CD8-positive, alpha-beta memory T cell (primary cell): ENCODE measurements at places on chromosomes 2 and 18. TPM values are rescaled to one million over a fixed set of nuclear protein-coding genes. Genes with fewer than 3 reads are reported as not detected.
A peak's percentile ranks its signal among the peaks of the same experiment; 100 is the strongest.

DNA sequence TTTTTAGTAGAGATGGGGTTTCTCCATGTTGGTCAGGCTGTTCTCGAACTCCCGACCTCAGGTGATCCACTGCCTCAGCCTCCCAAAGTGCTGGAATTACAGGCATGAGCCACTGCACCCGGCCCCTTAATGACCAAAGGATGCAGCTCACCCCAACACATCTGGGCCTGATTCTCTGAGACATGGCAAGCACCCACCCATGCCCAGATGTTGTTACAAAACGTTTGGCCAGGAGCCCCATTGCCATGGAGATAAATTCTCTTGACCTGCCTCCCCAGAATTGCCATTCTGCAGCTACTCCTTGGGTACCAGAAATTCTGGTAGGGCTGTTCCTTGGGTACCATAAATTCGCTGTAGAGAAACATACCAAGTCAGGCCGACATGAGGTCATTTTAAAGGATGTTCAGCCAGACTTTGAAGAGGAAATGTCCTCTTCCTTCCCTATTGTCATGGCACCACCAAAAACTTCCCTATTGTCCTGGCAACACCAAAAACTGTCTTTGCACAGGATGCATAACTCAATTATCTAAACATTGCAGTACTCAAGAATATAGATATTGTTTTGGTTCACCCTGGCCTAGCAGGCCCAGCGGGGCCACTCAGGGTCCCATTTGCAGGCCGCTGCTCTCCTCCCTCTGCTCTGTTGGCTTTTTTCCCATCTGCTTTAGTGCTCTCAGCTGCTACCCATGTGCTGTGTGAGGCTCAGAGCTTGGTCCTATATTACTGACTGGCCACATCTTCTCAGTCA lies 160.9 kb upstream of the TTC39C start:
- DNase-seq: no peak

BMP10 gene
- total RNA-seq: not detected

GRCh38 chr2:109339519-109339966 lies 210.5 kb downstream of the SH3RF3 start:
- no peak for DNase-seq

IL36RN gene
- not detected for total RNA-seq

GRCh38 chr18:46488471-46489213 lies 168.4 kb downstream of the LOXHD1 start:
- DNase-seq: no peak

DNA sequence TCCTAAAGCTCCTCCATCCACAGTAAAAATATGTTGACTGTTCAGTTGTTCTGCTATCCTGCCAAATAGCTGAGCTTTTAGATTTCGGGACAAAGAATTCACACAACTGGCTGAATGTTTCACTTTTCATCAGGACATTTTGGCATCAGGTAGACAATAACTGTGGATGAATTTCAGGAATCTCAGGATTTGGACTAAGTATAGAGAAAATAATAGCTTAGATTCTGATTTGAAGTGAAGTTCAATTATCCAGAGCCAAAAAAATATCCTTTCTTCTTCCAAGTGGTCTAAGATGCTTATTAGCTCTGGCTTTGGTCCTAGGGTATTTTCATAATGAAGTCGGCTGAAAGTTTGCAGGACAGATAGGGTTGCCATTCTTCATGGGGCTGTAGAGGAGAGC lies 16.1 kb downstream of the KCNE4 start:
- no peak for DNase-seq

RHOB gene
- total RNA-seq: 27.4 TPM

KIF3C gene
- total RNA-seq: 4.9 TPM

DNA sequence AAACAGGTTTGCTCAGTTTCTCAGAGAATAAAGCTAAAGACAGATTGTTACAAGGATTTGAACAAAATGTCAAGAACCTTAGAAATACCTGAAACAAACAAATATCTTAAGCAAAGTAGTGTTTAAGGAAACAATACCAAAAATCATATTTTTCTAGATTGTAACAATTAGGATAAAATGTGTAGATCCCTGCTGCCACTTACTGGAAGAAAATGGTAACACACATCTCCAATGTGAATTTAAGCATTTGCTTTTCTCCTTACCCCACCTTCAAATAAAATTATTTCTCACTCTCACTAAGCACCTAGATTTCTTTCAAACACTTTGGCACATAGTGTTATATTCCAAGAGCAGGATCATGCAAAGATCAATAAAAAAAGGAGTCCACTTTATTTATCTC lies 34.9 kb downstream of the SUCLG1 start:
- no peak for DNase-seq

DNA sequence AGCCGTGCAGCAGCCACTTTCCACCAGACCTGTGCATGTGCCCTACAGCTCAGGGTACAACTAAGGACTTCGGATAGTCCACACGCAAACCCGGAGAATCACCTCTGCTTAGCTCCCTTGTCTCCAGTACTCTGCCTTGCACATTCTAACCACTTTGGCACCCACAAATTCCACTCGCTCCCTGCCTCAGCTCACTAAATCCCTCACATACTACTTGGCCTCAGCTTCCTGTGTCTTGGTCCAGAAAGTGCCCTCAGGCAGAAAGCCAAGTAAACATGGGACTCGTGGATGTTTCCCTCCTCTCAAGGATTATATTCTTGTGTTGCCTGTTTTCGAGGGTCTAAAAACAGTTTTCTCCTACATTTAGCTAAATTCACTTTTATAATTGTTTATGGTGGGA lies 157.8 kb upstream of the DAPL1 start:
- no peak for DNase-seq

- DNase-seq: no peak
Observed at GRCh38 chr18:59024829-59025228, 114.9 kb upstream of the SEC11C start.

DNA sequence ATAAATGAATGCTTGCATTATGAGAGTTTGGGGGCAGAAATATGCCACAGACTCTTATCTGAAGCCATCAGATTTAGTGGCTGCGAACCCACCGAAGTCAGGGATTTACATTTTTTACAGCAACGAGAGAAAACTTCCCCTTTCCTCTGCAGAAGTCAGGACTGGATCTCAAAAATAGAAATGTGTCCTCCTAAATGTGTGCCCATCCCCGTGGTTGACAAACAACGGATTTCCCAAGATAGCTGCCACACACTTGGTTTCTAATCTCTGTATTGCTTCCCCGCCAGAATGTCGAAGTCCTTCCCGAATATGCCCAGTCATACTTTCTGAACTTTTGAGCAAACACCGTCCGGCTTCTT lies 879 bp upstream of the ADAM23 start:
- DNase-seq: no peak

CD8B2 gene
- total RNA-seq: 3.6 TPM

GRCh38 chr2:7358865-7359447 lies 441.7 kb downstream of the RNF144A start:
- no peak for DNase-seq

REEP1 gene
- total RNA-seq: 0.28 TPM

GRCh38 chr2:45849491-45850283 lies 198.2 kb downstream of the PRKCE start:
- DNase-seq: no peak

DNA sequence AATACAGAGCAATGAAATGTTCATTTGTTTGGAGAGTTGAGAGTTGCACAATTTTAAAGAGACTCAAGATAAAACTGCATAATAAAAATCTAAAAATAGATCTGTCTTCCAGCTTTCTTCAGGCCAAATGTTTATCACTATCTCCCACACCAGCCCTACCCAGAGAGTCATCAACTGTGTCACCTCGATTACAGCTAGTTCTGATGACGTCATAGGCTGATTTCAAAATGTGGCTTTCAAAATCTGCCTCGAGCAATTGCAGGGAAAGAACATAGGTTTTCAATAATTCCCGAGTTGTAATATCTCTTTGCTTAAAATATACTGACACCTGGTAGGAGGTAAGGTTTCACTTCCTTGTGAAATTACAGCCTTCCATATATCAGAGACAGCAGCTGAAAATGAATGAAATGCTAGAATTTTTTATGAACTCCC lies 677.6 kb upstream of the ID2 start:
- no peak for DNase-seq

CD302 gene
- total RNA-seq: 0.75 TPM

DNA sequence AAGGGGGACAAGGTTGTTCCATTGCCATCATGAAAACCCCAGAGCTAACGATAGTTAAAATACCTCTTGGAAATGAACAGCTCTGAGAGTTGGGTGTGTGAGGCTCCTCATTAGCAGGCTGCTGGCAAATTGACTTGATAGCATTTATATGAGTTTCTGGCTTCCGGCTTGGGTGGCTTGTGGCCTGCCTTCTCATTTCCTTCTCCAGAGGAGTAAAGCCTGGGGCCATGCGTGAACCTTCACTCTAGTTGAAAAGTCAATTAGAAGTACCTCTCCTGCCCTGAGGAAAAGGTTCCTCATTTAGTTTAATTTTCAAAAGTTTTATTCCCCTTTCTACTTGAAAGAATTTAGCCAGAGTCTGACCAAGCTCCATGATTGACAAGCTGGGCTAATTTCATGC lies 67.1 kb downstream of the MGAT5 start:
- peak; percentile 55 for DNase-seq

DHRS9 gene
- 0.20 TPM for total RNA-seq

- DNase-seq: no peak
Observed at GRCh38 chr2:159518321-159519005, 97.9 kb downstream of the BAZ2B start.

DNA sequence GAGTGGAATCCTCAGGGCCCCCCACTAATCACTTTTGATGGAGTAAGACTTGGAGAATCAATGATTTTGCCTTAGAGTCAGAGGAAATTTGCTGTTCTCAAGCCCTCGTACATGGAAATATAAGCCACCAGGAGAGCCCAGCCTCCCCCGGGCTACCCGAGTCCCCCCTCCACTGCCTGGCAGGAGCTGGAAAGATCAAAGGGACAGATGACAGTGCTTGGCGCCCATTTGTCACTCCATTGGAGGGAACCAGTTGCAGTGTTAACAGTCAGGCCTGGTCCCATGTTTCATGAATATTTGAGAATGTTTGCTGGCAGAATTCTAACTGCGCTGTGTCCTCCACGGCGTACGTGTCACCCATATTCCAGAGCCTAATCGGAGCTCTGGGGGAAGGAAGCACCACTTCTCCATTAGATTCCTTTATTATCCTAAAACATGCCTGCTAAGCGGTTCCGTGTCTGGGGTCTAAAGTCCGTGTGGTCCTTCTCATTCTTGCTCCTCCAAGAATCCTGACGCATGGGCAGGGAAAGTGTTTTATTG lies 202.4 kb downstream of the KLHL29 start:
- DNase-seq: no peak

- DNase-seq: no peak
Observed at GRCh38 chr18:62878305-62878704, 163.0 kb downstream of the PHLPP1 start.

GRCh38 chr2:157296958-157297357 lies 28.7 kb downstream of the ERMN start:
- no peak for DNase-seq

HAAO gene
- 0.27 TPM for total RNA-seq

- no peak for DNase-seq
Observed at GRCh38 chr2:7377916-7378569, 460.8 kb downstream of the RNF144A start.

- DNase-seq: no peak
Observed at GRCh38 chr18:5431836-5432575, 111.8 kb downstream of the EPB41L3 start.

KCNJ3 gene
- total RNA-seq: not detected

DNA sequence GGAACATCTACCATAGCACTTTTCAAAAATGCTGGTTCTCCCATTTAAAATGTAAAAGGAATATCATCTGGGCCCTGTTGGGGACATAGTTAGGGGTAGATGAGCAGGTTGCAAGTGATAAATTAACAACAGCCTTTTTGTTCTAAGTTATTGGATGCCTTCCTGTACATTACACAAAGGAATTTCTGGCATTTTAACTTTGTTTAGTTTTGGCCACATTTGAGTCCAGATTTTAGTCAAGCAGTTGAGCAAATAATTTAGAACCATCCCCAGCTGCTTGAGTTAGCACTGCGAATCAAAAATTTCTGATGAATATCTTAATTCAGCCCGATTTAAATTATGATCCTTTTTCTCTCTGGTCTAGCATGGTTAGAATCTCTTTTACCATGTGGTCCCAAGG lies 124.4 kb downstream of the TTC27 start:
- no peak for DNase-seq

LAMA3 gene
- not detected for total RNA-seq

GRCh38 chr2:42967959-42968674 lies 175.7 kb upstream of the HAAO start:
- DNase-seq: no peak

HOXD1 gene
- total RNA-seq: not detected

DNA sequence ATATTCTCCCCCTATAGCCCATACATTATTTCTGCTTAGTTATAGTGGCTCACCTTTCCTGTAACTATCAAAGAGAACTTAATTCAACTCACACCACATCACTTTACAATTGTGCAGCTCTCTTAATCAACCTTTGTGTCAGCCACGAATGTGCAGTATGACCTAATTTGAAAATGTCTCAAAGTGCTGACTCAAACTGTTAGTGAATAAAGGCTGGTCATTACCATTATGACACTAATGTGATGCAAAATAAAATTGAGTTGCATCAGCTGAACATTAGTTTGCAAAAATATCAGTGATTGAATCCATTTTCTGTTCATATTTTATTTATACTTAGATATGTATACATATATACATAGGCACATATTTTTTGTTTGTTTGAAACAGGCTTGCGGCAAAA lies 251.8 kb downstream of the MEIS1 start:
- no peak for DNase-seq

FBLN7 gene
- 2.1 TPM for total RNA-seq

IMPA2 gene
- 13.3 TPM for total RNA-seq

DNA sequence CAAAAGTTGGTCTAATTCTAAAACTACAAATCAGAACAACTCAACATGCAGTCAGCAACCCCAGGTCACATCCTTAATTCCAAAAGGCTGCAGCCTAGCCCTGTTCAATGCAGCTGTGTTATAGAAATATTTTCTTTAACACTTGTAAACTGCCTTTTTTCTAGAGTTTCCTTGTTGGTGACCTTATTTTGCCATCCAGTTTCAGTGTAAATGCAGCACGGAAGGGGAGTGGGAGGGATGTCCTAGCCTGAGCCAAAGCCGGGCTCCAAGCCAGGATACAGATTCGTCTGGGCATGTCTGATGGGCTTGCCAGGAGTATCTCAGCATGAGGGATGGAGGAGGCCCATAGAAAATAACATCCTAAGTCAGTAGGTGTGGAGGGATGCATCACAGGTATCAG lies 17.7 kb upstream of the SP3 start:
- DNase-seq: no peak

DNA sequence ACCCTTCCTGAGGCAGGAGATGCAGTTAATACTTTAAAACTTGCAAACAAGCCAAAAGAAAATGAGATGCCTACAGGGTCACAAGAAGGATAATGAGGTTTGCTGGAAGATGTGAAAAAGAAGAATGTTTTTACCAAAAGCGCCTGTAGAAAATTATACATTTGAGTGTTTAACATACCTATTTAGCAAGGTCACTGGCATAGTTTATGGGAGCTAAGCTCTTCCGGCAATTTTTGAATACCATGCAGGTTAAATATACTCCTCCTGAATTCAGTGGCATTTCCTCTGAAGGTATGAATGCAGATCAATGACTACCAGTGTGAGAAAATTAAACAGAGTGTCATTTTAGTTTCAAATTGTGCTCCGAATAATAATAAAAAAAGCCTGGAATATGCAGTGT lies 21.2 kb upstream of the MAP3K20 start:
- no peak for DNase-seq

GRCh38 chr18:70636991-70637390 lies 348.1 kb downstream of the SOCS6 start:
- no peak for DNase-seq

GRCh38 chr2:80461505-80462197 lies 157.1 kb upstream of the LRRTM1 start:
- no peak for DNase-seq

APLF gene
- 3.6 TPM for total RNA-seq

SNORC gene
- total RNA-seq: 2.5 TPM
